ENCODE measurements at places on chromosomes 6 and 20.
A peak's percentile ranks its signal among the peaks of the same experiment; 100 is the strongest.

DNA sequence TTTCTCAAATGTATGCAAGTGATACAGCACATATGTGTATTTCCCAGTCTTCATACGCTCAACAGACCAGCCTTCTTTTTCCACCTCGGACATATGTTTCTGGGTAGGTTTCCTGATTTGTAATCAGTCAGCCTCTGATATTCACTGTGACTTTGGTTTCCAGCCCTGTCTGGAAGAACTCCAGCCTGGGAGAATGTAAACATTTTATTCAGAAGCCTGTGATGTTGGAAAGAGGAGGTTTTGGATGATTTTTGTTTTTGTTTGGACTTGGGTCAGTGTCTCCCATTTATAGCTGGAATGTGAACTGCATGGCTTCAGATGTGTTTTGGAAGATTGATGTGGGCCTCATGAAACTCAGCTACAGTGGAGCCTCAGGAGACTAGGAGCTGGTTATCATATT lies 172.2 kb upstream of the CENPW start:
- no peak for DNase-seq

- DNase-seq, result no peak
Observed at GRCh38 chr6:106373502-106374239, 13.2 kb downstream of the CRYBG1 start.

GRCh38 chr20:23115822-23116221 lies 29.7 kb upstream of the CD93 start:
- DNase-seq, result no peak

DNA sequence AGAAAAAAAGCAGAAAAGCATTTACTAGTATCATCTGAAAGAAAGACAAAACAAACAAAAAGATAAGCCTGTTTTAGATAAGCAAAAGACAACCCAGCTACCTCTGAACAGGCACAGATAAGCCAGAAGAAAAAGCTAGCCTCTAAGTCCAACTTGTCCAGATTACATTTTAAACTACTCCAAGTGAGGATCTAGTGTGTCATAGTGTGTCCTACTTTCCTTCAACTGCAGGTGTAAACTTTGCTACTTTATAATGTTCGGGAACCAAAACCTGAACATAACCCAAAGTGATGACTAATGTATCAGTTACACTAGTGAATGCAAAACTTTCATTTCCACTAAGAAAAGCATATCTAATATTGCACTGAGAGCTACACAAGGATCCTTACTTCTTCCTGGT lies 19.5 kb downstream of the ADNP start:
- DNase-seq, result no peak

- no peak for DNase-seq
Observed at GRCh38 chr6:157479464-157480303, 98.7 kb downstream of the ZDHHC14 start.

- DNase-seq, result no peak
Observed at GRCh38 chr6:123343836-123344235, 292.9 kb downstream of the TRDN start.

DNA sequence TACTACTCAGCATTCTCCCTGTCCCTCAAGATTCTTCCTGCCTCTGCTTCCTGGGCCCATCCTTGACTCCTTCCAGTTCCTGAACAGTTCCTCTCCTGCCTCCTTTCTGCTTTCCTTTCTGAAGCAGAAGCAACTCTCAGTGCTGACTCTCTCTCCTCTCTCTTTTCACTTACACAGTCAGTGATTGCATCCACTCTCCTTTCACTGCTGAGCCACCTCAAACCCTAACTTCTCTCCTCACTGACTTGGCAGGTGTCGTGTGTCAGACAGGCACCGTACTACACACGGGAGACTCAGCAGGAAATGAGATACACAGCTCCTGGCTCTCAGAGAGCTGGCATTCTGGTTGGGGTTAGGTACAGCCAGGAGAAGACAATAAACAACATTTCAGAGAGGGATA lies 5.6 kb downstream of the ABHD16A start:
- no peak for DNase-seq

DNA sequence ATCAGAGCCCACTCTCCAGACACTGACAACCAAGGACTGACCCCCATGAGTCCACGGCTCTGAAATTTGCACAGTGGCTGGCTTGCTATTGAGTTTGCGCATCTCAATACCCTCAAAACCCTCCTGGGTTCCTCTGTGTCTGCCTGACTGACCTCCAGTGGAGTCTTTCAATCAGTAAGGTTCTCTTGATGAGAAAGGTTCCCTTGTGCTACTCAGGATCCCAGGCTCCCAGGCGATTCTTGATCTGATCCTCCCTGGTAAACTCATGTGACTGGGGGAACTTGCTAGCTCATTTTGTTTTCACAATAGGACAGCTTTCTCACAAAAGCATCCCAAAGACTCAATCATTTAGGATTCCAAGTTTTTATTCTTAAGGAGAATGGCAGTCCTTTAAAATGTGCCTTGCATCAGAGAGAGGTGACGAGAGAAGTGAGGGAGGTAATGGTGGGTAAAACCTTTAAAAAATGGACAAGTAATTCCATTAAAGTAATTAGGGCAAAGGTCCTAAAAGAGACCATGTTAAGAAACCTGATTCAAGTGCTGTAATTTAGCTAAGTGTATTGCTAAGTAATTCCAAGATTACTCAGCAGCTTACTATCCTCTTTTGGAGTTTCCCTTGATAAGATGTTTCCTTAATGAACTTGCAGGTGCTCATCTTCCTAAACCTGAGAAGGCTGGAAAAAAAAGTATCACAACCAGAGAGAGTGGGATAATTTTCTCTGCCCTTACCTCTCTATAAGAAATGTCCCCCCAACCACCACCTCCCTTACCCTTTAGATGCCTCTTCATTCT lies 304.7 kb upstream of the SGK1 start:
- peak; percentile 22 for DNase-seq

DNA sequence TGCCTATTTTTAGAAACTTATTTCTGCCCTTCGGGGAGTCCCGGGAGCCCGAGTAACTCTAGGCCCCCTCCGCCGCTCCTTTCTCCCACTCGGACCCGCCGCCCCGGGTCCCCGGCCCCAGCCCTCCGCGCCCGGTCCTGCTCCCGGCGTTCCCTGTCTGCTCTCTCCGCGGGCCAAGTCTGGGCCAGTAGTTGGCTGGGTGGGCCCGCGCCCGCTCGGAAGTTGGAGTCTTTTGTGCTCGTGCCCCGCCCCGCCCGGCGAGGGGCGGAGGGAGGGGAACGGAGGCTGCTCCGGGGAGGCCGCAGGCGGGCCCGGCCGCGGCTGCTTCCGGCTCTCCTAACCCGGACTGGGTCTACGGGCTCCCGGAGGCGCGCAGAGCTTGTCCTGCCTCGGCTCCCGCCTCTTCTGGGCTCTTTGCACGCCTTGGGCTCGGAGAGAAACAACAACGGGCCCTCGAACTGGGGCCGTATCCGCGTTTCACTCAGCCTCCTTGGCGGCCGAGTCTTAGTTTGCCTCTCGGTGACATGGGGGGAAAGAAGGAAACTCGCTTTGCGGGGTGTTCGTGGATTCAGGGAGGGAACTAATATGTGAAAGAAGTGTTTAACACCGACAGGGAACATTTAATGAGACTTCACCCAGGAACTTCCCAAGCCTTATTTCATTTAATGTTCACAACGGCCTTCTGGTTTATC lies 657 bp downstream of the RALY start:
- DNase-seq, result peak; percentile 54

DNA sequence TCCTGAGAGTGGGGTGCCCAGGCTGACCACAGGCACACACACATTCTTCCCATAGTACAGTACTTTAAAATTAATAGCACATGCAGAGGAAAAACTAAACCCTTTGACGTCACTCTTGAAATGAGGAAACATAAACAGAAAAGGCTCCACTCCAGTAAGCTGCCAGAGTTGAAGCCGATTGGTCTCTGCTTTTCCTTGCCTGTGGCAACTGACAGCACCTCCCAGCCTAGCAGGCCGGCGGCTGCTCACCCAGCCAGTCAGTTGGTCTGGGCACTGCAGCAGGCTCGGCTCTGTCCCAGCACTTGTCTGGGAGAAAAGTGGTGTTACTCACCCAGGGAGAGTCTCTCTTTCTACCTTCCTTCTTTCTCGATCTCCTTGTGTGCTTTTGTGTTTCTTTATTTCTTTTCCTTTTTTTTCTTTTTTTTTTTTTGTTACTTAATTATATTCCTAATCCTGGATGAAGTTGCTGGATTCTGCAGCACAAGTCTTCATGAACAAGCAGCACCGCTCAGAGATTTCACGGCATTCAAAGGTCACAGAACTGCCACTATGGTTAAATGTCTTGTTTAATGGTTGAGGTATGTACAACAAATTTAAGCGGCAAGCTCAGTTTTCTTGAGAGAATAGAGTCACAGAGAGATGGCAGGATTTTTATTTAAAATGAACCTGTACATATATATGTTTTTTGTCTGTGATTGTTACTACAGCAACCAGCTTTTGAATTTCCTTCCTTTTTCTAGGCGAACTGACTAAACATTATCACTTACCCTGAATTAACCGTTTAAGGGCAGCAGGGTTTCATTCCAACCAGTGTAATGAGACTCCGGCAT lies at the start of gene PDE7B:
PDE7B (plus strand) TSS at position 260 of the 830 bp plus-strand sequence.
- peak; percentile 97 for DNase-seq

- no peak for DNase-seq
Observed at GRCh38 chr6:53344969-53345368, 3.8 kb downstream of the ELOVL5 start.

GRCh38 chr6:37314487-37315156 lies 39.2 kb upstream of the RNF8 start:
- DNase-seq, result peak; percentile 26

DNA sequence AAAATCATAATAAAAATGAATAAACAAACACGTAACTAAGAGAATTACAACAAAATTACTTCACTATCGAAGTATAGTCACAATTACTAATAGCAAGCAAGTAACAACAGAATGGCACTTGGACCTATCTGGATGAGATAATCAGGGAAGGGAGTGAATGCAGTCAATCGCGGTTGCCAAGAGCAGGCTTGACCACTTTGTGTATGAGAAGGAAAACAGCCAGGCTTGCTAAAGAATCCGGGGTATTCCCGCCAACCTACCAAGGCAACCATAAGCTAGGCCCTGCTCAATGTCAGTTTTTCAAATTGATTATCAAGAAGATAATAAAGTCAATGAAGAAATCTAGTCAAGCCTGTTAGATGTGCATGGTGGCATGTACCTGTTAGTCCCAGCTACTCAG lies 39.7 kb downstream of the PXDC1 start:
- DNase-seq, result no peak

- DNase-seq, result no peak
Observed at GRCh38 chr6:46772762-46773161, 20.4 kb upstream of the MEP1A start.

GRCh38 chr6:16217156-16217721 lies 21.1 kb upstream of the GMPR start:
- DNase-seq, result no peak

DNA sequence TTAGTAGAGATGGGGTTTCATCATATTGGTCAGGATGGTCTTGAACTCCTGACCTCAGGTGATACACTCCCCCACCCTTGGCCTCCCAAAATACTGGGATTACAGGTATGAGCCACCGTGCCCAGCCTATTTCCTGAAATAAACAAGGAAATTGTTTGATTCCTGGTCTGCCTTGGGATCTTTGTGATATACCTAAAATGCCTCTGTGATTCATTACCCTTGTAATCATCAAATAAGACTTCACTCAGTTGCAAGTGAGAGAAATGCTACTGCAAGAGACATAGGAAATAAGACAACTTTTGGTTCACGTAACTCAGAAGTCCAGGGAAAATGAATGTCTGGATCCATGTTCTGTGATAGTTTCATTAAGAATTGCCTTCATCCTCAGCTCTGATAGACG lies 173.2 kb upstream of the MARCKS start:
- DNase-seq, result no peak

GRCh38 chr6:75236630-75237029 lies 7.0 kb downstream of the COX7A2 start:
- no peak for DNase-seq

- no peak for DNase-seq
Observed at GRCh38 chr6:152423216-152424103, 213.7 kb downstream of the SYNE1 start.

DNA sequence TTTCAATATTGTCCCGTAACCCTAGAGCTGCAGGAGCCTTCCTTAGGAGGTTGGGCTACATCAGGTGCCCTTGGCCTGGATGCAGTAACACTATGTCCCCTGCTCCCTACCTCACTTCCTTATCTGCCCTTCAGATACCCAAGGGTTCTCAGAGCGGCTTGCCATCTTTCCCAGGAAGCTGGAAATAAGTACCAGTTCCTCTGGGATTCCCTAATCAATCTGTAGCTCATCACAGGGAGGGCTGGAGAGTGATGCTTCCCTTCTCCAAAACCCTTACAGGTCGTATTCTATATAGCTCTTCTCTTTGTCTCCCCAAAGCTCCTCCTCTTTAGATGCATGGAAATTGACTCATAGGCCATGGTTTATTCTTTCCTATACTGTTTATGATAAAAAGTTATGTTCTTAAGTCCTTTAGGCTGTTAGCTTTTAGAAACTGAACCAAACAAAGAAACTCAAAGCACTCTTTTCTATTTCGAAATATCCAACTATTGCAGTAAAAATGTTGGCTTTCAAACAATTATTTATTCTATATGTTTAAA lies 4.2 kb downstream of the MYCT1 start:
- no peak for DNase-seq

- DNase-seq, result no peak
Observed at GRCh38 chr20:40646361-40646760, 42.7 kb downstream of the MAFB start.

DNA sequence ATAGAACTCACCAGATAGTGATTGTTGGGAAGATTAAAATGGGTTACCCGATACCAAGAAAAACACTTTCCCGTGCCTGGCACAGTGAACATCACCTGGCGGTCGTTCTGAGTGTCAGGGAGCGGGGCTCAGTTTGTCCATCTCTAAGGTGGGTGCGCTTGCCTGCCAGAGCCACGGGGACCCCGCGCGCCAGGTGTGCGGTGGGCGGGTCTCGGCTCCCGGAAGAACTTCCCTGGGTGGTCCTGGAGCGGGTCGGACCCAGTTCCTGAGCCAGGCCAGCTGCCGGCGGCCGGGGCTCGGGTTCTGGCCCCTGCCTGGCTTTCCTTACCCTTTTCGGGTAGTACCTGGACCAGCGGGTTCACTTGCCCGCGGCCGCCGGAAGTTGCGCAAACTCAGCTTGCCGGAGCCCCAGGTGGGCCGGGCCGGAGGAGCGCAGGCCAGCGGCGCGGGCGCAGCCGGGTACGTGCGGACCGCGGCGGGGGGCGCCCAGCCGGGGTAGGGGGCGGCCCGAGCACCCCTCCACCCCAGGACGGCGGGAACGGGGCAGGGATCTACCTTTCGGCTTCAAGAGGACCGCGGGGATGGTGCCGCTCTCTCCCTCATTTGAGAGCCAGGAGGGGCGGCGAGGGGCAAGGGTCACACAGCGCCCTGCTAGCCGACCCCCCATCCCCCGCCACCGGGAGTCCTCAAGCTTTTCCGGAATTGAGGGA lies 7.5 kb downstream of the FAM110A start:
- DNase-seq, result no peak

GRCh38 chr6:48922837-48923236 lies 540.2 kb downstream of the MMUT start:
- DNase-seq, result no peak

- DNase-seq, result no peak
Observed at GRCh38 chr6:44045672-44046015, 81.6 kb downstream of the MRPL14 start.

DNA sequence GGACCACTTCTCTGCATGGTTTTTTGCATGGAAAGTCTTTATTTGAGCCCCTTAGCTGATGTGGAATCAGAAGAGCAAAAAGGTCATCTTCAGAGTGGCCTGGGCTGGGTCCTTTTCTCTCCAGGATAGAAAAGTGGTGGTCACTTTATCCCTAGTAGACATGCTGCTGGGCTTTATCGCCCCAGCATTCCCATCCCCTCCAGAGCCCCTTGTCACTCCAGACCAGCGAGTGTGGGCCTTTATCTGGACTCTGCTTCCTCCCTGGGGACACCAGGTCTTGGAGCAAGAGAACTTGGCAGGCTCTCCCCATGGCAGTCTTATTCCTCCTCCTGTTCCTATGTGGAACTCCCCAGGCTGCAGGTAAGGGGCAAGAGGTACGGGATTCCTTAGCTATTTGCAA lies at the start of gene LY6G6F:
LY6G6F (plus strand) TSS at position 268 of the 400 bp plus-strand sequence; CDS start at position 309, 41 bp downstream.
- DNase-seq, result no peak

Data from astrocyte (in vitro differentiated cells and primary cell).